ENCODE measurements at places on chromosomes 2 and 18.

DNA sequence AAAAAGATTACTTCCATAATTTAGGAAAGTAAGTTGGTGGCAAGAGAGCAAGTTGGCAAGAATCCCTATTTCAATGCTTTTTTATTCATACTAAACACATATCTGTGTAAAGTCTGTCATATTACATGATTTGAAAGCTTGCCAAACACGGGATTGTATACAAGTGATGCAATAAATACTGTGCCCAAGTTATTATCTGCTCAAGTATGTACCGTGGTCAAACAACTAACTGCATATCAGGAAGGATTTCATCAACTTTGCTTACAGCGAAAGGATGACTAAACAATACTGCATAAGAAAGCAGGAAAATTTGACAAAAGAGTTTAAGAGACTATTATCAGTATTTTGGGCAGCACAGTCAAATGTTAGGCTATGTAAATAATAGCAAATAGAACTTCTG, 69.6 kb upstream of the SCN1A start:
- no peaks in the 10 kb centered on the region for H3K27me3 ChIP-seq
- no peaks in the 10 kb centered on the region for H3K36me3 ChIP-seq
- no peak overlapping the region for H3K4me3 ChIP-seq
- H3K27ac ChIP-seq, result no peak overlapping the region

- no peaks in the 10 kb centered on the region for H3K4me1 ChIP-seq
- no peak overlapping the region for H3K4me3 ChIP-seq
- H3K27me3 ChIP-seq, result no peaks in the 10 kb centered on the region
- DNase-seq, result no peak
- H3K36me3 ChIP-seq, result no peaks in the 10 kb centered on the region
- no peak overlapping the region for H3K27ac ChIP-seq
Observed at GRCh38 chr2:19793132-19793750, 108.5 kb downstream of the TTC32 start.

DNA sequence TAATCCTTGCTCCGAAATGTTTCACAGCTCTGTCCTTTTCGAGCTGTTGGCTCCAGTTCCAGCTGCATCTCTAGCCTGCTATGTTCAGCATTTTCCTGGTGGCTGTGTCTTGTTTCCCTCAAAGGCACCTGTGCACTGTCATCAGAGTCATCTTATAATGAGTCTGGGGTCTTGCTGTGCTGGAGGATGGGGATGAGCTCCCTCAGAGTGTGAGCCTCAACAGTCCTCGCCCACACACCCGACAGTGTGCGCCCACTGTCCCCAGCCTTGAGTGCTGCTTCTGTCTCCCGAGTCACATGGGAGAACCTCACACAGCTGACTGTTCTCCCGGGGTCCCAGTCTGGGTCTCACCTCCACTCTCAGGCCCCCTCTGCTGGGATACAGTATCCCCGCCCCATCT, 25.4 kb downstream of the SPP2 start:
- H3K27ac ChIP-seq, result no peak overlapping the region
- no peaks in the 10 kb centered on the region for H3K4me1 ChIP-seq
- DNase-seq, result no peak
- H3K36me3 ChIP-seq, result no peaks in the 10 kb centered on the region

DNA sequence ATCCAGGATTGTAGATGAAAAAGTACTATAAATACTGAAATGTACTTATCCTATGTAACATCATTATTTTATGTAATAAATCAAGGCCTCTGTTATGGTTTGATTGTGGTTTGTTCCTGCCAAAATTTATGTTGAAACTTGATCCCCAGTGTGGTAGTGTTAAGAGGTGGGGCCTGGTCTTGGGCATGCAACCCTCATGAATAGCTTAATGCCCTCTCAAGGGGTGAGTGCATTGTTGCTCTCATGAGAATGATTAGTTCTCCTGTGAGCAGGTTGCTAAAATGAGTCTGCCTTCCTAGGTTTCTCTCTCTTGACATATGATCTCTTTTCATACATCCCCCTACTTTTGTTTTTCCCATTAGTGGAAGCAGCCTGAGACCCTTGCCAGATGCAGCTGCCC, 915.4 kb downstream of the TSN start:
- H3K27me3 ChIP-seq, result no peaks in the 10 kb centered on the region
- H3K4me1 ChIP-seq, result no peaks in the 10 kb centered on the region
- H3K36me3 ChIP-seq, result no peaks in the 10 kb centered on the region
- H3K4me3 ChIP-seq, result no peak overlapping the region
- H3K27ac ChIP-seq, result no peak overlapping the region

DNA sequence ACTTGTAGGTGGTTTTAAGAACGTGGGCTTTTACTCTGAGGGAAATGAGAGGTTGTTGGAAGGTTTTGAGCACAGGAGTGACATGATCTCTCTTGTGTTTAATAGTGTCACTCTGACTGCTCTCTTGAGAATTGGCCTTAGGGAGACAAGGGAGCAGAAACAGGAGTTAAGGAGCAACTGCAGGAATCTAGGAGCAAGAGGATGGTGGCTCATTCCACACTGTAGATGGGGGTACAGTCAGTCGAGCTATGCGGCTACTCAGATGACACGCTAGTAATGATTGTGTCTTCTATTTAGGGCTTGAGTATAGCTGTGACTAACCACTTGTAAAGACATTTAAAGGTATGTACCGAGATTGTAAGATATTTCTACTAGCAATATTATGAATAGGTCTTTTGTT, 87.4 kb downstream of the RPRM start:
- no peak for DNase-seq
- no peaks in the 10 kb centered on the region for H3K36me3 ChIP-seq
- no peak overlapping the region for H3K4me3 ChIP-seq

DNA sequence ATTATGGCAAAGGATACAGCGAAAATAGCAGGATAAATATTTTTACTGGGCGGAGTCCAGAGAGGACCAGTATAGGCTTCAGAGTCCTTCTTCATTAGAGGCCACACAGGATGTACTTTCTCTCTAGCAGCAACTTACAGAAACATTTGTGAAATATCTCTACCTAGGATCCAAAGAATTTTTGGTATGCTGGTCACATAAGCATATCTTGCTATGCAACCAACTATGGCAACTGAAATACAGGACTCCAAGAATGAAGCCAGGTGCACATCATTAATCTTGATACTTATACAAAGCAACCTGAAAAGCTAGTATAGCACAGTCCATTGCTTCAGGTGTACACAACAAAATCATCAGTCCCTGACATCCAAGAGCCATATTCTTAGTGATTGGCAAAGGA, 59.1 kb upstream of the NABP1 start:
- H3K4me1 ChIP-seq, result no peaks in the 10 kb centered on the region
- DNase-seq, result no peak
- no peaks in the 10 kb centered on the region for H3K27me3 ChIP-seq
- H3K36me3 ChIP-seq, result no peaks in the 10 kb centered on the region
- H3K4me3 ChIP-seq, result no peak overlapping the region

DNA sequence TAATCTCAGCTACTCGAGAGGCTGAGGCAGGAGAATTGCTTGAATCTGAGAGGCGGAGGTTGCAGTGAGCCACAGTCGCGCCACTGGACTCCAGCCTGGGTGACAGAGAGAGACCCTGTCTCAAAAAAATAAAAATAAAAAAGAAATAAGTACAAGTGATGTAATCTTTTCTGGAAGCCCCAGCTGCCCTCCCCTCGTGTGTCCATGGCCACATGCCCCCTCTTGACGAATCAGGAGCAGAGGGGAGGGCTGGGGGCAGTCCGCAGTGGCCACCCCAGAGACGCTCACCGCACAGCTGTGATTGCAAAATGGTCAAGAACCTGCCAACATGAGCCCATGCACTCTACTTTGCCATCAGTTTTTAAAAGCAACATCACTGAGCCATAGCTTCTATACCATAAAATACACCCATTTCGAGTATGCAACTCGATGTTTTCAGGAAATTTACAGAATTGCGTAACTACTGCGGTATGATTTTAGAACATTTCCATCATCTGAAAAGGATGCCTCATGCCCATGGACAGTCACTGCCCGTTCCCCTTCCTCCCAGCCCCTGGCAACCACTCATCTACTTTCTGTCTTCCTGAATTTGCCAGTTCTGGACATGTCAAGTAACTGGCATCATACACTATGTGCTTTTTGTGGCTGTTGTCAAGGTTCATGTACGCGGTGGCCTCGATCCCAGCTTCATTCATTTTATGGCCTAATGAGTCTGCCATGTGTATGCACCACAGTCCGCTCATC, 88.1 kb downstream of the NDUFA10 start:
- no peak overlapping the region for H3K4me3 ChIP-seq
- H3K27ac ChIP-seq, result no peak overlapping the region
- no peaks in the 10 kb centered on the region for H3K36me3 ChIP-seq
- H3K4me1 ChIP-seq, result peaks cover 15% of the 10 kb centered on the region
- no peaks in the 10 kb centered on the region for H3K27me3 ChIP-seq

DNA sequence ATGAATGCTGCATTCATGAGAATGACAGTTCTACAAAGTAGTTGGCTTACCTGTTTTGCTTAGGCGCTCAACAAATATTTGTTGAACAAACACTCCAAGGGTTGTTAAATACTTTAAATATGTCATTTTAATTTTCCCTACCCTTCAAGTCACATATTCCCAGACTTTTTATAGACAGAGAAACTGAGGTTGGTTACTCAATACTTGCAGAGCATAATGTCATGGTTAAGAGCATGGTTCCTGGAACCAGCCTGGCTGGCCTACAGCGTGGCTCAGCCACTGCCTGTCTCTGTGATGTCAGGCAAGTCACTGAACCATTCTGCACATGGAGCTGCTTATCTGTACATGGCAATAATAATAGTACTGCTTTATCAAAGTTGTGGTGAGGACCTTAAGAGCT, 120.0 kb upstream of the STK17B start:
- DNase-seq, result no peak
- H3K4me3 ChIP-seq, result no peak overlapping the region
- H3K4me1 ChIP-seq, result peaks cover 22% of the 10 kb centered on the region
- H3K36me3 ChIP-seq, result no peaks in the 10 kb centered on the region
- H3K27ac ChIP-seq, result peak overlapping the region; percentile 32

GRCh38 chr2:133063775-133064174, 393.8 kb upstream of the LYPD1 start:
- no peak overlapping the region for H3K4me3 ChIP-seq
- no peak for DNase-seq
- H3K36me3 ChIP-seq, result no peaks in the 10 kb centered on the region

DNA sequence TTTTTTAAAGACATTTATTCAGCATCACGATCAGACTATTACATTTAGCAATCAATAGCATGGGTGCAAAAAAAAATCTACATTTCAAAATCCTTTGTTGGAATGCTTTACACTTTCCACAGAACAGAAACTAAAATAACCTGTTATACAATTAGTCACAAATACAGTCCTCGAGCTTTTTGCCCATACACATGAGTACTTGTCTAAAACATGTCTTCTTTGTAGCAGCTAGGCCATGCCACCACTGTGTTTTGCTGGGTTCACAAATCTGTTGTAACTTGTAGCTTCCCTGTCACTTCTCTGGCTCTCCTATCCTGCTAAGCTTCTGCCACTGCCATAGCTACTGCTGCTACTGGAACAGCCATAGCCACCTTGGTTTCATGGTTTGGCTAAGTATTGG, 24.4 kb upstream of the ADAM23 start:
- H3K36me3 ChIP-seq, result no peaks in the 10 kb centered on the region
- no peak for DNase-seq
- H3K27ac ChIP-seq, result no peak overlapping the region

DNA sequence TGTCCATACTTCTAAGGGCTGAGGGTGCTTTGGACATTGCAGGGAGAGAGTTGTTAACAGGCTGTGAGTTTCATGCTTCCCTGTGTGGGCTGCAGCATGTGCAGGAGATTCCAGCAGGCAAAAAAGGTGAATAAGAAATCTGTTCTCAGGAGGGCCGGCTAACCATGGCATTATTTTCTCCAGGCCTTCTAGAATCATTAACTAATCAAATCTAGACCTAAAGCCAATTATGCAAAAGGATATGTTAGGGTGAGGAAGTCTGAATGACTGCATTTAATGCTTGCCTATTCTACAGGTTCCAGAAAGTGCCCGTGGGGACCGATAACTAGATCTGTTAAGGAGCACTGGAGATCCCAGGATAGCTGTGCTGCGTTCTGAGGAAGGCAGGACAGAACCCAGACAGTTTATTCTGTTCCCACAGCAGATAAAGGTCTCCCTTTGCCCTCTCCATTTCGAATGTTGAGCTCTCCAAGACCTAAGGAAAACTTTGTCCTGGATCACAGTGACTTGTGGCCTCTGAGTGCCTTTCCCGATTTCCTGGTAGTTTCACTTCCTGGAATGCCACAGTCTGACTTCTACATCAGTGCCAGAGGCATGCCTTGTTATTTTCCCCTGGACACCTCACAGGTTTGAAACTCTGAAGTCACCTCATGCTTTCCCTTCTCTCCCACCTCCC, 50.0 kb upstream of the ZFP36L2 start:
- H3K27me3 ChIP-seq, result no peaks in the 10 kb centered on the region
- DNase-seq, result no peak
- H3K4me3 ChIP-seq, result no peak overlapping the region
- H3K4me1 ChIP-seq, result no peaks in the 10 kb centered on the region
- H3K27ac ChIP-seq, result peak overlapping the region; percentile 31

- H3K36me3 ChIP-seq, result no peaks in the 10 kb centered on the region
- no peak for DNase-seq
- H3K4me1 ChIP-seq, result no peaks in the 10 kb centered on the region
- H3K4me3 ChIP-seq, result no peak overlapping the region
- no peak overlapping the region for H3K27ac ChIP-seq
Observed at GRCh38 chr2:226915846-226916360, 80.0 kb downstream of the RHBDD1 start.

DNA sequence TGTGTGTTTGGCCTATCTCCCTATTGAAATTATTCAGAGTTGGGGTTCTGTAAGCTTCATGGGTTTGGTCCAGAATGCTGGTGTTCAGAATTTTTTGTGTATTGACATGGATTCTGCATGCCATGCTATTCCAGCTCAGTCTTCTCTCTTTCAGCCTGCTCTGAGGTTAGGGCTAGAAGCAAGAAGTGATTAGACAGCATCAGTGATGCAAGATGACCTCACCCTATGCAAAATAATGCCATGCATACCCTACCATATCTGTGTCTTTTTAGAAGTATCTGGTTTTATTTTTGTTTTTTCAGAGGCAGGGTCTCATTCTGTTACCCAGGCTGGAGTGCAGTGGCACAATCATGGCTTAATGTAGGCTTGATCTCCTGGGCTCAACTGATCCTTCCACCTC, 175.6 kb upstream of the SKOR2 start:
- no peak for DNase-seq
- H3K27ac ChIP-seq, result no peak overlapping the region
- H3K27me3 ChIP-seq, result no peaks in the 10 kb centered on the region
- H3K4me3 ChIP-seq, result no peak overlapping the region
- no peaks in the 10 kb centered on the region for H3K4me1 ChIP-seq
